Jurkat, Clone E6-1 (cell line): ENCODE measurements at places on chromosomes 13 and 19.

DNA sequence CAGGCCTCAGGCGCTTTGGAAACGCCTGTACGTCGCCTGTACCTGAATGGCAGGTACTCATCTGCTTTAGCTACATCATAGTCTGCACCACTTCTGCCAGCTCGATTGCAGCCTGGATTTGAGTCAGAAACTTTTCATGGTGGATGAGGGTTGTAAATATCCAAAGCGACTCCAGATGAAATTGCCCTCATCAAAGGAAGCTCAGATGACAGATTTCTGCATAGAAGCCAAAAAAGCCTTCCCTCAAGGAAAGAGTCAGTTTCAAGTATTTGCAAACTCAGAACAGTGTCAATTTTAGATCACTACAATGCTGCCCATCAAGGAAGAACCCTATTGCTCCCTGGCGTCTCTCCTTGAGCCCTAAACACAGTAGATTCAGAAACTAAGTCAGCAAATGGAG is 38.8 kb upstream of the IGFL4 start:
- DNase-seq: no peak

DNA sequence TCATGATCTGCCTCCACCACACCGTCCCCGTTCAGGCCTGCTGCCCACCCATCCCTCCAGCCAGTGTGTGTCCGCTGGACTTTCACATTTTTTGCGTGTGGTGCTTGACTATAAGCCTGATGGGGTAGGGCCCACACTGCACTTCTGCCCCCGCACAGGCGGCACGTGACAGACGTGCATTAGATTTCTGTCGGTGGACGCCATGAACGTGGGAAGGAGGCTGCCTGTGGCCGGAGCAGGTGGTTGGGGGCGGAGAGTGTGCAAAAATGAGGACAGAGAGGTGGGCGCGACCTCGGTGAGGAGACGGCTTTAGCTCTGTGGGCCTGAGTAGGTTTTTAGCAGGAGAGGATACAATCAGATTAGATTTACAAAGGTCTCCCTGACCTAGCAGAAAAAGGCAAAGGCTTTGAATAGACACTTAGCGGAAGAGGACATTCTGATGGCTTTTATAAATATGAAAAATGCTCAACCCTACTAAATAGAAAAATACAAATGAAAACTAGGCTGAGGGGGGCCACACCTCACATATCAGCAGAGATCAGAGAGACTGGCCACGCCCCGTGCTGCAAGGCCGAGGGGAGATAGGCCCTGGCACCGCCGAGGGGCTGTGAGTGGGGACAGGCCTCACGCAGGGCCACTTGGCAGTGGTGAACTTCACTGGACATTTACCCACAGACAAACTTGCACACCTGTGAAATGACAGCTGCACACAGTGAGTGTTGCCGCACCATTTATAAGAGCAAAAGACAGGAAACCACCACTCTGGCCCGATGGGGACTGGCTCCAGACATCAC is 25.4 kb downstream of the PAK4 start:
- no peak for DNase-seq

DNA sequence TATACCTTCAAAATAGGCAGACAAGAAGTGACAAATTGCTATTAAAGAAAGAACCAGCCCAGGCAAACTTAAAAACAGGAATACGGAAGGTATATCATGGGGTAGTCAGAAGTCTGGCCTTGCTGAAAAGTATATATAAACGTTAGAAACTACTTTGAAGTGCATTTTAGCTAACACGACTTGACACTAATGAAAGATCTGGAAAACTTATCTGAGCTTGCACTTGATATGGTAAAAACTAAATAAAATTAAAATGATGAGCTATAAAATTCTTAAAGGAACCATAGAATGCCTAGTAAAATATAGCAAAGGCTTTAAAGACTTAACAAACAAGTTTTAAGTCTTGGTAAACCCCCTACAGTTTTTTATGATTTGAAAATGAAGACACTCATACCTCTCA is 795.3 kb upstream of the PCDH20 start:
- no peak for DNase-seq

DNA sequence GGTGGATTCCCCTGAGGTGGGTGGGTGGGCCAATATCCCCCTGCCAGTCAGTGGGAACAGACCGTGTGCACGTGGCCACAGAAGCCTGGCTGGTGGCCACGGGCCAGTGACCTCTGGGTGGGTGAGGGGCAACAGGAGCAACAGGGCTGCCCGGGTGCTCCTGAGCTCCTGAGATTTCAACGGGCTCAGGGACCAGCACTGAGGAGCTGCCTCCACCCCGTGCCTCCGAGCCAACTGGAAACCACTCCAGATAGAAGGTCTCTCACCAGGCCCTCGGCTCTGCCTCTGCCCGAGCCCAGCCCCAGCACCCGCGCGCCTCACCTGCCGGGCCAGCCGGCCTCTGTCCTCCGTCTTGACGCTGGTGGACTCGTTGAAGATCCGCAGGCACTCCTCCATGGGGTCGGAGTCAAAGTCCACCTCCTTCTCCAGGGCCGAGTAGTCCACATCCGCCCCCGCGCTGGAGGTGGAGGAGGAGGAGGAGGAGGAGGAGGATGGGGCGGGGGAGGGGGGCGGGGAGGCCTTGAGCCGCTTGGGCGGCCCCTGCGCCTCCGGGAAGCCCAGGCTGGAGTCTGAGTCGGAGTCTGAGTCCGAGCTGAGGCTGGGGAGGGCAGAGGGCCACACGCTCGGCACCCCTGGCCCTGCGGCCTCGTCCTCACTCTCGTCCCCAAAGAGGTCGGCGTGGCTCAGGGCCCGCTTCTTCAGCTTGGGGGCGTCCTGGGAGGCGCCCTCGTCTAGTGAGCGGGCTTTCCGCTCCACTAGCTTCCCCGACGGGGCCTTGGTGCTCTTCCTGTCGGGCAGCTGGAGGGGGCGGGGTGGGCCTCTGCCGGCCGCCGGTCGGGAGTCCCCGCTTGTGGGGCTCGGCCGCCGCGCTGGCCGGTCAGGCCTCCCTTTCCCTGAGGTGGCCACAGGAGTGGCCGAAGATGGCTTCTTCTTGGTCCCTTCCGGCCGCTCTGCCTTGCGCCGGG is 14.8 kb upstream of the ATP8B3 start:
- no peak for DNase-seq

DNA sequence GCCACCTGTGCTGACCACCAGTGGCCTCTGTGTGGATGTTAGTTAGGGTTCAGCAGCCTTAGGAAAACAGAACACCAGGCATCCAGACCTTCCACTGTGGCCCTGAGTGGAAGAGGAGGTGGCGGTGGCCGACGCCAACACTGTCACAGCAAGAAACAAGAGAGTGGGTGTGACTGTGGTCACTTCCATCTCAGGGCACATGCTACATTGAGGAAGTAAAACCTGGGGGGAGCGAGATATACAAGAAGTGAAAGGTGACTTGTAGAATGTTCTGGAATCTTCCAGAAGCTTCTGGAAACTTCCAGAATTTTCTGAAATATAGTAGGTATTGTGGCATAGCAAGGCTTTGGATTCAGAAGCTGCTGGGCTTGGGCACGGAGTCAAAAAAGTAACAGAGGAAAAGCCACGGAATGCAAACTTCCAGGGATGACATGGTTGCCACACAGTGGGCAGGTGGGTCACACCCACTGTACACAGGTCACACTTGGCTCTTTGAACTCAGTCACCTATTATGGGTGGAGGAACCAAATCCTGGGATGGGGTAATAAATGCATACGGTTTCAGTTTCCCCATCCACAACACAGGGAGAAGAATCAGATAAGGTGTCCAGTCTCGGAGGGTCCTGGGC is 24.3 kb downstream of the GNG7 start:
- DNase-seq: no peak

DNA sequence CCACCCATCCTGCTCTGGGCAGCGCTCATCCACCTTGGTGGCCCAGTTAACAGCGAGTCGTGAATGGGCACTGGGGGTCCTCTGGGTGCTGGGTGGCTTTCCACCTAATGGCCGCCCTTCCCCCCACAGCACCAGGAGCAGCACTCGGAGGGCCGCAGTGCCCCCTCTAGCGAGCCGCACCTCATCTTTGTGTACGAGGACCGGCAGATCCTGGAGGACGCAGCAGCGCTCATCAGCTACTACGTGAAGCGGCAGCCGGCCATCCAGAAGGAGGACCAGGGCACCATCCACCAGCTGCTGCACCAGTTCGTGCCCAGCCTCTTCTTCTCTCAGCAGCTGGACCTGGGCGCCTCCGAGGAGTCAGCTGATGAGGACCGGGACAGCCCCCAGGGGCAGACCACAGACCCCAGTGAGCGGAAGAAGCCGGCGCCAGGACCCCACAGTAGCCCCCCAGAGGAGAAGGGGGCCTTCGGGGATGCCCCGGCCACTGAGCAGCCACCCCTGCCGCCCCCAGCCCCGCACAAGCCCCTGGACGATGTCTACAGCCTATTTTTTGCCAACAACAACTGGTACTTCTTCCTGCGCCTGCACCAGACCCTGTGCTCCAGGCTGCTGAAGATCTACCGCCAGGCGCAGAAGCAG is 19.3 kb upstream of the F2RL3 start:
- no peak for DNase-seq

DNA sequence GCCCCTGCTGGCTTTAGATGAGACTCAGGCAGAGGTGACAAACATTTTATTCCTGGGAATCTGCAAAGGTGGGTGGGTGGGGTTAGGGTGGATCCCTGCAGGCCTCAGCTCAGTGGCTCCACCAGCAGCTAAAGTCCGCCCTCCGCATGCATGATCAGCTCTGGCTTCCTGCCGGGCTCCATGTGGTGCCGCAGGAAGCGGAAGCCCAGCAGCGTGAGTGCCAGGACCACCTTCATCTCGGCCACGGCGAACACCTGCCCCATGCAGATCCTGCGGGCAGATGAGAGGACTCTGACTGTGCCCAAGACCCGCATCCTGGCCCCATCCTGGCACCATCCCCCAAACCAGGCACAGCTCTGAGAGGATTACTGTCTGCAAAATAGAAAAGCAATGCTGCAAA is 26.3 kb downstream of the CYP4F2 start:
- peak; percentile 84 for DNase-seq

DNA sequence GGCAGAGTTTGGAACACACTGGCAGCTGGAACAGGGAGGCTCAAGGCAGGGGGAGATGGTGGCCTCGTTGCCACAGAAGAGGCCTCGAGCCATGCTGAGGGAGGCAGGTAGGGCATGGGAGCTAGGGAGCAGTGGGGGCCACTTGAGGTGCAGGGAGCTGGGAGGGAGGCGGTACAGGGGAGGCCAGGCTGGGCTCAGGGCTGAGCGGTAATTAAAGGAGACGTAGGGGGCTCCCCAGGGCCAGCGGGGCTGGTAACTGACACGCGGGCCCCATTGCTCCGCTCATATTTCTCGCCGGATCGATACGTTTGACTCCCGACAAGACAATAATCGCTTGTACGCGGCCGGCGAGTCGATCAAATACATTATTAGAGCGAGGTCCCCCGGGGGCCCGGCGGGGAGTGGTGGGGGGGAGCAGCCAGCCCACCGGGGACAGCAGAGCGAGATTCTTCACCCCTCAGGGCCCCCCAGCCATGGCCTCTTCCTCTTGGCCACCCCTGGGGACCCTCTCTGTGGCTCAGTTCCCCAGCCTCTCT is 2.4 kb upstream of the POU2F2 start:
- no peak for DNase-seq

- DNase-seq: no peak
These were observed 12.1 kb downstream of the HCN2 start for GRCh38 chr19:601790-602189.

GRCh38 chr13:95247852-95248251 is 53.4 kb downstream of the ABCC4 start:
- DNase-seq: no peak

- DNase-seq: no peak
These were observed 19.4 kb upstream of the EIF3G start for GRCh38 chr19:10138879-10139795.

- no peak for DNase-seq
These were observed 487.8 kb downstream of the PCDH17 start for GRCh38 chr13:58119351-58119750.

DNA sequence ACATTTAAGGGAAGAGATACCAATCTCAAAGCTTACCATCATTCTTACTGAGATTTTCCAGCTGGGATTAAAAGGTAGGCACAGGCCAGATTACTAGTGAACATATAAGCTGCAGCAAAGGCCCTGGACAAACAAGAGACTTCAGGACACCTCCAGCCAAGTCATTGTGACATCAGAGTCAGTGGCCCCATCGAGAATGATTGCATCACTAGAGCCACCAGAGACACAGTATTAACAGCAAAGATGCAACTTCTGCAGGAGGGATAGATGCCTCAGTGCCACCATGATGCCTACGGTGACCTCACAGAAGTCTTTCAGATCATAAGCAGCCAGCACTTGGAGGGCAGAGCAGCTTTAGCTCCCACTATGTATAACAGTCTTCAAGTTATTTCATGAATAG is 8.6 kb downstream of the RUBCNL start:
- DNase-seq: no peak

DNA sequence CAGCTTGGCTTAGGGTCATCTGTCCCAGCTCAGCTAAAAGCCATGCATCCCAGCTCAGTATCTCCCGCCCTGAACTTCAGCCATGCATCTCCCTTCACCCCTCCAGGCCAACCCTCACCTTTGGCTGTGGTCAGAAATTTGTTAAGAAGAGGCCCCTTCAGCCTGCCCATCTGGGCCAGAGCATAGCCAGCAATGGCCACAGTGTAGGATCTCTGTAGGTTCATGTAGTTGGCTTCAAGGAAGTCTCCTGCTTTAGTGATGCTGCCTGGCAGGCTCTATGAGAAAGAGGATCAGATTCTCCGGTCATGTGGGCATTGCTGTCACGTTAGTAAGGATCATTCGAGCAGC is 16.6 kb upstream of the TNFSF14 start:
- DNase-seq: no peak
